ENCODE measurements at places on chromosomes 12 and 14.

- peak; percentile 60 for DNase-seq
Observed at GRCh38 chr14:61923348-61923747, 161.1 kb downstream of the SNAPC1 start.

DNA sequence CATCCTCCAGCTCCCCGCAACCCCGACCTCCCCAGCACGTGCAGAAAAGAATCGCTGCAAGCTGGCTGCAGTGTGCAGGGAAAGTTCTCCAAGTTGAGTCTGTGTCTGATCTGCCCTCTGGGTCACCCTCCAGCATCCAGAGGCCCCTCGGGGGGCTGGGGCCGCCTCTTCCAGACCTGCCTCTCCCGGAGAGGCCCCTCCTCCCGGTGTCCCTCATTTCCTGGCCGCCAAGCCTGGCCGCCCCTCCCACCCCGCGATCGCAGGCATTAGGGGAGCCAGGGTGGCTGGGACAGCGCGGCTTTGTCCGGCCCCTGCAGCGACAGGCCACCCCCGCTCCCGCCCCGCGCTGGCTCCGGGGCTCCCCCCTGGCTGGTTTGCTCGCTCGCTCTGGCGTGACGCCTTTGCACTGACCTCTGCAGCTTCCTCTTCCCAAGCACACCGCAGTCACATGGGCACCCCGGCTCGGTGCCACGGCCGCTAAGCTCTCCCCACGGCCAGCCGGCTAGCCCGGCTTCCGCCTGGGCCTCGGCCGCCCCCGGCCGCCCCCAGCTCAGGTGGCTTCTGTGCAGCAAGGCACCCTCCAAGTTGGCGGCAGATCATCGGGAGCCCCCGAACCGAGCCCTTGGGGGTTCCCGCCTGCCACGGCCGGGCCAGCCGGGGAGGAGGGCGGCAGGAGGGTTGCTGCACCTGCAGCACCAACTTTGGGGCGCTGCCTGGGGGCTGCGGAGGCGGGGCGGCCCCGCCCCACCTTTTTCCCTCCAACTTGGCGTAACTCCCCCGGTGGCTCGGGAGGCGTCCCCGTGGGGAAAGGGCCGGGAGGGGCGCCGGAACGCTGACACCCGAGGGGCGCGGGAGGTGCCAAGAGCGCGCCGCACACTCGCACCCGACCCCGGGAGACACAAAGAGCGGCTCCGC, 43.7 kb downstream of the KDM2B start:
- peak; percentile 69 for DNase-seq

GRCh38 chr14:70188322-70188658, 461 bp downstream of the SLC8A3 start:
- no peak for DNase-seq

- peak; percentile 25 for DNase-seq
Observed at GRCh38 chr14:89750281-89750755, 204.2 kb downstream of the EFCAB11 start.

DNA sequence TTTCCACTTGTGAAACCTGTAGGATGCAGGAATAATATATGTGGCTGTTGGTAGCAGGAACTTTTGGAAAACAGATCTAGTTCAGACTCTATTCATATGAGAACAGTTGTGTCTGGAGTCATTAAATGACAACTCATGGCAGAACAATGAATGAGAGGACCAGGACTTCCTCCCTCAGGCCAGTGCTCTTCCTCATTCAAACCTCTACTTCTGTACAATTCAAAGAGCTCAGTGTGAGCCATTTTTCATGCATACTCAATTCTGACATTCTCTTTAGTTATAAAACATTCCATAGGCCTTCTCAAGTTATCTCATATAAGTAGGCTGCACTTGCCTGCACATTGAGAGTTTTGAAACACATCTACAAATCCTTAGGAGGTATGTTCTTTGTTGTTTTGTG, 1526.6 kb upstream of the FLRT2 start:
- no peak for DNase-seq

- no peak for DNase-seq
Observed at GRCh38 chr12:26380897-26381296, 185.5 kb downstream of the SSPN start.

DNA sequence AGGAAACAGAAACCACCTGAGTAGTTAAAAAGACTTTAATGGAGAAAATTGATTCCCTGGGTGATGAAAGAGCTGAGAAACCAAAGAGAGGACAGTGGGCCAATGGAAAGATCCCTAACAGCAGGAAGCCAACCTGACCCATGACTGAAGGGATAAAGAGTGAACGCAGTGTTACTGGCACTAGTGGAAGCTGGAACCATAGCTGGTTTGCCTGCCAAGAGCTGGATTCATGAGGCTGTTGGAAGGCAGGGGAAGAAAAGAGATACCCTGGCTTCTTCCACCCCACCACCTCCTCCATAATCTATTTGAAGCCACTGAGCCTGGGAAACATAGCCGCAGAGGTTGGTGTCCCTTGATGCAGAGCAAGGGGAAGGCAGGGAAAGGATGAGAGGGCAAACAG, 125.5 kb upstream of the PRKD1 start:
- DNase-seq = no peak

DNA sequence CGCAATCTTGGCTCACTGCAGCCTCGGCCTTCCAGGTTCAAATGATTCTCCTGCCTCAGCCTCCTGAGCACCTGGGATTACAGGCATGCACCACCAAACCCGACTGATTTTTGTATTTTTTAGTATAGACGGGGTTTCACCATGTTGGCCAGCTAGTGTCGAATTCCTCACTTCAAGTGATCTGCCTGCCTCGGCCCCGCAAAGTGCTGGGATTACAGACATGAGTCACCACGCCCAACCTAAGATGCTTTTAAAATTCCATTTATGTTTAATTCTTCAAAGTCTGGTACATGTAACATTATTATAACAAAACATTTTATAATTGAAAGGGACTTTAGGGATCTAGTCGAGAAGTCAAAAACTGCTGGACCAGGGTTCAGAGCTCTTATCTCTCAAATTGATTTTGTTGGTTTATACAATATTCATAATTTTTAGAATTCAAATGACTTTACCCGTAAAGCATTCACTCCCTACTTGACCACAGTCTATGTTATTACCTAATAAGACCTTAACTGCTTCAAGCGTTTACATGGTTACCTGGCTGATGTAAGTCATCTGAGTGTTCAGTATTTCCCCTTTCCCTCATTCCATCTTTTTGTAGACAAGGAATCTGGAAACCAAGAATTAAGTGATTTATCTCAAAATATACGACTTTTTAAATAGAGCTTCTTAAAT, 28.2 kb downstream of the RAP1B start:
- peak; percentile 54 for DNase-seq

DNA sequence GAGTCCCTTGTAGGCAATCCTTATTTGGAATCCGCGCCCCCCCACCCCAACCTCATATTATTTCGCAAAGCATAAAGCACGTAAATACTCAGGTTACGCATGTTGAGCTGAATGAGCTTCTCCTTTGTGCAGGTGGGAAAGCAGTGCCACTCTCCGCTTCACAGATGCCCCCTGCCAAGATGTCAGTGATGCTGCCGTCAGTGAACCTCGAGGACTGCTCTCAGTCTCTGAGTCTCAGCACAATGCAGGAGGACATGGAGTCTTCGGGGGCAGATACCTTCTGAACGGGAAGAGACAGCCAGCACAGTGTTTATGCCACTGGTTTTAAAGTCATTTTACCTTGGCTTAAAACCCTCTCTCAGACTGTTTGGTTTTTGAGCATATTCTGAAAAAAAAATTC, 90.1 kb upstream of the DACT1 start:
- no peak for DNase-seq

DNA sequence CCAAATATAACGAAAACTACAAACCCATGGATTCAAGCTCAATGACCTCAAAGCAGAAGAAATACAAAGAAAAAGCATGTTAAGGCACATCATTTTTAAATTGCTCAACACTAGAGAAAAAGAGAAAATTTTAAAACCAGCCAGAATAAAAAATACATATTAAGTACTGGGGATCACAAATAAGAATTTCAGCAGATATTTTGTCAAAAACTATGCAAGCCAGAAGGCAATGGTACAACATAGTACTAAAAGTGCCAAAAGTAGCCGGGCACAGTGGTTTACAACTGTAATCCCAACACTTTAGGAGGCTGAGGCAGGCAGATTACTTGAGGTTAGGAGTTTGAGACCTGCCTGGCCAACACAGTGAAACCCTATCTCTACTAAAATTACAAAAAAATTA, 10.2 kb downstream of the SGPP1 start:
- peak; percentile 60 for DNase-seq

DNA sequence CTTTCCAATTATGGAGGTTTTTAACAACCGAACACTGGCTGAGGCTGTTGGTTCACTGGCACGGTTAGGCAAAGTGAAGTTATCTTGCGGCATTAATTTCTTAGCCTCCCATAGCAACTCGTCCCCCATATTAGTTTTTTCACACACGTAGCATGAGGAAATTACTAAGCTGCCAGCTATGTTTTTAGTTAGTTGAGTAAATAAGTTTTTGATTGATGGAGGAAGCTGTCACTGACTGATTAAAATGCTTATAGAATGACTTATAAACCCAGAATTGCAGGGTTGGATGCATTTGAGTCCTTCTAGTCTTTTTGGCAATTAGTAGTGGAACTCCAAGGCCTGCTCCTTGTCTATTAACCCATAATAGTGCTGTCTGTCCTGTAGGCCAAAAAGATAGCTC, 97.1 kb downstream of the ALG10 start:
- no peak for DNase-seq

- no peak for DNase-seq
Observed at GRCh38 chr12:26100666-26101349, 24.0 kb downstream of the BHLHE41 start.

DNA sequence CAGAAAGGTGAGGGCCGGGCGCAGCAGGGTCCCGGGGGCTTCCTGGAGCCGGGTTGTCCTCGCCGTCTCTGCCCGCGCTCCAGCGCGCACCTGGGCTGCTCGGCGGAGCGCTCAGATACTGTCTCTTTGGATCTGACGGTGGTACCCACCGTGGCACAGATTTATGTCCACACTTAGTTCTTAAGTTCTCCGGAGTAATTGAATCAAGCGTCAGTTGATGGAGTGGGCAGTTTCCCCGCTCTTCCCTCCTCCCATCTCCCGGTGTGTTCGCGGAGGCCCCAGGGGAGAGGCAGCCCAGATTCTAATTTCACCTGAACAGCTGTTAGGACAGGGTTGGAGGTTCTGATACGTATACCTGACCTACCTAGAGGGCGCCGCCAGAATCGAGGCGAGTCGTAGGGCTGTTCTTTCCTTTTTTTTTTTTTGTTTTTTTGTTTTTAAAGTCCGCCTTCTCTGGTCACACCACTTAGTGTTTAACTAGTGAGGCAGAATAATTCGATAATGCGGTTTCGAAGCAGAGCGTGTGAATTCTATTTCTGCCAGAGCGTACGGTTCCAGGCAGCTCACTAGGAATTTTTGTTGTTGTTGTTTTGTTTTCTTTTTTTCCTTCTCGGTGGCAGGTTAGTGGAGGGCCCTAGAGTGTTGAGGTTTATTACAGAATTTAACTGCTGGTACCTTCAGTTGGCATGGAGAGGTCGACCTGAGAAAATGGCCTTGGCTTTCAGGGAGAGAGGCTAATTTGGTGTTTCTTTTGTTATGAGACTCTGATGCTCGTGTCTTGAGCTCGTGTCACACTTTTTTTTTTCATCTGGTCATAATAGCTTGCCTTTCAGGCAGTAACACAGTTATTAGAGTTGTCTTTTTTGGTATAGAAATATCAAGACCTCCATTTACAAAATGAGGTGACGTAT, 22.3 kb upstream of the GNS start:
- DNase-seq = no peak

GRCh38 chr12:3365463-3366411, 125.3 kb upstream of the PRMT8 start:
- DNase-seq = no peak

- DNase-seq = no peak
Observed at GRCh38 chr12:41972196-41972595, 172.5 kb downstream of the GXYLT1 start.

- DNase-seq = no peak
Observed at GRCh38 chr12:130460611-130461446, 123.1 kb downstream of the PIWIL1 start.

DNA sequence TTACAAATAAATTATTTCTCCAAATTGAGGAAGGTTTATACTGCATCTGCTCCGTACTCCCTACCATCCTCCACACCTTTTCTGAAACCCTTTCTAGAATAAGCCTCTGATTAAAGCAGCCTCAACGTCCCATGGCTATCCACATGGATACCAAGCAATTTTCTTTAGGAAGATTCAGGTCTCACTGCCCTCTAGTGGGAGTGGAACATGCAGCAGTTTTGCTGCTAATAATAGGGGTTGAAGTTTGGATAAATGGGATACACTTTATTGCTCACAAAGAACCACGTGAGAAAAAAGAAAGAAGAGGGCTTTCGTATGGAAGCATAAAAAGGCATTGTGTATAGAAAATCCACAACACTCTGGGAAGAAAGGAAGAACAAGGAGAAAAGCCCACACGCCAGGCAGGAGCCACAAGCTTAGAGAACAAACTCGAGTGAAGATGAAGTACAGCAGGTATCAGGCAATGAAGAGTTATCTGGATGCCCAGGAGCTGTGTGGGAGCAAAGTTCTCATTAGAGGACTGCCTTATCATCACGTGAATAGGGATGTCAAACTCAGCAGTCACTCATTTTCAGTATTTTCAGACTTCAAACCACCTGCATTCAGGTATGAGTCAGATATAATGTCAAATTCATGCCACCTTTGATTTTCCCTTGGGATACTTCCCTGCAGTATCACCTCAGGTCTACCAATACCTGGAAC, 45.8 kb downstream of the CCER1 start:
- DNase-seq = peak; percentile 61

DNA sequence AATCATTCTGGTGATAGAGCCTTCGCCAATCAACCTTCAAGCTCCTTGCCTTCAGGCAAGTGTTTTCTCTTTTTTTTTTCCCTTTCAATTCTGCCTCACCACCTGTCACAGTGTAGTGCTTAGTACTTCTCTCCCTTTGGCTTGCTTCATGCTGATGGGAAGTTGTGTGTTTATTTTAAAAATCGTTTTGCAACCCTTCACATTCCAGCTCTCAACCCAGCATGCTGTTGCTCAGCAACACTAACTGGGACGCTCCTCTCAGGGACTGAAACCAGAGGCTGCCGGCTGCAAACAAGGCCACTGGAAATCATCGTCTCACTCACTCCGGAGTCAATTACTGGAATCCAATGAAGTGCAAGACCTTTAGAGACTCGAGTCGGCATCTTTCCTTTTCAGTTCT, 342.7 kb downstream of the PRKD1 start:
- peak; percentile 84 for DNase-seq

- no peak for DNase-seq
Observed at GRCh38 chr12:89661706-89662330, 46.8 kb downstream of the ATP2B1 start.
